ENCODE measurements at places on chromosomes 16 and 17. TPM values are rescaled to one million over a fixed set of nuclear protein-coding genes. Genes with fewer than 3 reads are reported as not detected.

- H3K27me3 ChIP-seq: no peaks in the 10 kb centered on the region
- no peak overlapping the region for H3K4me3 ChIP-seq
- no peaks in the 10 kb centered on the region for H3K4me1 ChIP-seq
- no peak overlapping the region for H3K27ac ChIP-seq
Measured at GRCh38 chr16:69804297-69804696, 42.2 kb downstream of the WWP2 start.

DNA sequence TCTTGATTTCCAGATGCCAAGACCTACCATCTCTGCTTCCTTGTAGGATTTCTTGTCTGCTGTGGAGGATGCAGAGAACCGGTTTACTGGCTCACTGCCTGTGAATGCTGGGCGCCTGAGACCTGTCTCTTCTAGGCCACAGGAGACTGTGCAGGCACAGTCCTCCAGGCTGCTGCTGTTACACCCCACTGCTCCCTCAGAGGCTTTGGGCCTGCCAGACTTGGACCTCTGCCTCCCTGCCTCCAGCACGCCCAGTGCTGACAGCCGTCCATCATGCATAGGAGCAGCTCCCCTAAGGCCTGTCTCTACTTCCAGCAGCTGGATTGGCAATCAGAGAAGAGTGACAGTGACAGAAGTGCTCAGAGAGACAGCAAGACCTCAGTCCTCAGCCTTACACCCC, 6.1 kb downstream of the HROB start:
- DNase-seq: no peak
- no peaks in the 10 kb centered on the region for H3K27me3 ChIP-seq
- no peak overlapping the region for H3K4me3 ChIP-seq
- H3K36me3 ChIP-seq: no peaks in the 10 kb centered on the region
- no peaks in the 10 kb centered on the region for H3K4me1 ChIP-seq

DNA sequence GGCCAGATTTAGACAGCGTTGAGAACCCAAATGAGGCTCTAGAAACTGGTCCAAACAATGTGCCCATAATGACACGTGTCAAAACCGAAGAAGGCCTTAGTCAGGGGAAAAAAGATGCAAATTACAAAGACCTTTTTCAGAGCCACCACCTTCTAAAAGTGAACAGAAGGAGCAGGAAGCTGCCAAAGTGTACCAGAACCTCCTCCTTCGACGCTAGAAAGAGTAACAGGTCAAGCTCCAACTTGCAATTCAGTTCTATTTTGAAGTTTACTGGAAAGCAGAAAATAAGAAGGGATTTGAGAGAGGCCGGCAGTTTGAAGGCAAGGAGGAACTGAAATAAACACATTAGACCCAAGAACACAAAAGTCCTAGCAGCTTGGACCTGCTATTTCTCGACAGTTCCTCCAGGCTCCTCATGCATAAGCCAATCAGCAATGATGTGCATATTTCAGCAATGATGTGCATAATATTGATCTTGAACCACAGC, 61.8 kb downstream of the XYLT1 start:
- no peak overlapping the region for H3K4me3 ChIP-seq
- no peak overlapping the region for H3K27ac ChIP-seq
- no peak for DNase-seq
- H3K27me3 ChIP-seq: no peaks in the 10 kb centered on the region
- no peaks in the 10 kb centered on the region for H3K36me3 ChIP-seq

- H3K27me3 ChIP-seq: 0 out of 2 replicates have a peak, but pooled peaks cover 1% of the 10 kb centered on the region
- H3K36me3 ChIP-seq: no peaks in the 10 kb centered on the region
- no peak for DNase-seq
- H3K27ac ChIP-seq: no peak overlapping the region
- no peak overlapping the region for H3K4me3 ChIP-seq
Measured at GRCh38 chr16:87235810-87236515, 81.2 kb downstream of the C16orf95 start.

DNA sequence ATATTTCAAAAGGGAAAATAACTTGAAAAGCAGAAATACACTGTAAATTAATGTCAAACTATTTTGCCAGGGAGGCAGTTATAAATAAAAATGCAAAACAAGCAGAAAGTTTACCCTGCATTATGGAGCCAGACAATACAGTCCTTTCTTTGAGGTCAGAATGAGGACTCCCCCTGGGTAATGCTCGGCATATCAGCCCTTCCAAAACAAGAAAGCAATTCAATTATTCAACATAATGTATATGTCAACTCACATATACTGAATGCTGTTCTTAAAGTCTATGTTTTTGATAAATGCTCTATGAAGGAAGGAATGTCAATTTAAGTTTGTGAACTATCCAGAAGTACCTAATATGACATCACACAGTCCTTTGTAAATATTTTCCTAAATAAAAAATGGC, 72.4 kb downstream of the TTC19 start:
- H3K4me1 ChIP-seq: 0 out of 2 replicates have a peak, but pooled peaks cover 6% of the 10 kb centered on the region
- H3K36me3 ChIP-seq: peaks cover 70% of the 10 kb centered on the region
- no peaks in the 10 kb centered on the region for H3K27me3 ChIP-seq
- no peak for DNase-seq

DNA sequence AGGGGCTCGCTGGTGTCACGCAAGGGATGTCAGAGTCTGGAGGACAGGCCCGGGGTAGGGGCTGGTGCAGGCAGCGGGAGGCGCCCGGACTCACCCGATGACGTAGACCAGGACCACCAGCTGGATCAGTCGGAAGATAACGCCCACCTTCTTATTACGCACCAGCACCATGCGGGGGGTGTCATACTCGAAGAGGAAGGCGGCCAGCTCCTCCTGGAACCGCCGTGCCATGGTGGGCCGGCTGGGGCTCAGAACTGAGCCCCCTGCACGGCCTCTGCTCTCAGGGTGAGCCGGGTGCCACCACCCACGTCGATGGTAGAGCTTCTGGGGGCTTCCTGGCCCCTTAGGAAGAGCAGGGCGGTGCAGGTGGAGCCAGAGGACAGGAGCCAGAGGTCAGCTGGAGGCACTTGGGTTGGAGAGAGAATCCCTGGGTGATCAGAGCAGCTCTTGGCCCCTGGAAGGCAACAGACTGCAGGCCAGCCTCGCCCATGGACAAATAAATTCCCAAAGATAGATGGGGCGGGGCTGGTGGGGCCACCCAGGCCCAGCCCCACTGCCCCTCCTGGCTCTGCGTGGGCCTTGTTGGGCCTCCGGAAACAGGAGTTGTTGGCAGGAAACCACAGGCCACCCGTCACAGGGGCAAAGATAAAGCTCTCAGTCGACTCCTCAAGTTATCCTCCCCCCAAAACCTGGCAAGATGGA, at the start of gene P2RX1:
TSS of gene P2RX1 (minus strand) at position 471 of the 702 bp plus-strand sequence. CDS start at position 231, 240 bp downstream.
- H3K36me3 ChIP-seq: no peaks in the 10 kb centered on the region
- no peaks in the 10 kb centered on the region for H3K4me1 ChIP-seq
- no peaks in the 10 kb centered on the region for H3K27me3 ChIP-seq
- H3K27ac ChIP-seq: no peak within 1 kb of the TSS

- peaks cover 18% of the 10 kb centered on the region for H3K4me1 ChIP-seq
- no peak for DNase-seq
- no peaks in the 10 kb centered on the region for H3K36me3 ChIP-seq
- no peaks in the 10 kb centered on the region for H3K27me3 ChIP-seq
- no peak overlapping the region for H3K27ac ChIP-seq
Measured at GRCh38 chr17:75344666-75345065, 55.4 kb upstream of the SLC25A19 start.

- no peak overlapping the region for H3K4me3 ChIP-seq
- no peaks in the 10 kb centered on the region for H3K27me3 ChIP-seq
- H3K4me1 ChIP-seq: no peaks in the 10 kb centered on the region
- H3K27ac ChIP-seq: no peak overlapping the region
- no peaks in the 10 kb centered on the region for H3K36me3 ChIP-seq
- no peak for DNase-seq
Measured at GRCh38 chr16:59975953-59976352, 1241.8 kb upstream of the GOT2 start.

DNA sequence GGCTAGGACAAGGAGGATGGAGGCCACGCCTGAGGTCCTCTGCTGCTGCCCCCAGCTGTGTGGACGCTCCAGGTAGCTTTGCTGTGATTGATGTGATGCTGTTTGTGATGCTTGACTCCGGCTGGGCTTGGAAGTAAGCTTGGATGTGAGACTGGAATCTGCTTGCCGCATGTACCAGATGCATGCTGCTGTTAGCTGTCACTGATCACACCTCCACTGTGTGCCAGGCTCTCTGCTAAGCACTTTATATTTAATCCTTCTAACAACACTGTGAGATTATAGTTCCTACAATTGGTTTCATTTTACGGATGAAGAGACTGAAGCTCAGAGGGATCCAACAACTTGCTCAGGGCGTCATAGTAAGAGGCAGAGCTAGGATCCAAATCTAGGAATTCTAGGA, 23.5 kb downstream of the SNX29 start:
- H3K36me3 ChIP-seq: peaks cover 4% of the 10 kb centered on the region
- no peak overlapping the region for H3K27ac ChIP-seq
- H3K4me1 ChIP-seq: no peaks in the 10 kb centered on the region
- no peaks in the 10 kb centered on the region for H3K27me3 ChIP-seq

- peaks cover 42% of the 10 kb centered on the region for H3K27me3 ChIP-seq
- H3K4me3 ChIP-seq: no peak within 1 kb of the TSS
- no peaks in the 10 kb centered on the region for H3K4me1 ChIP-seq
- H3K27ac ChIP-seq: no peak within 1 kb of the TSS
- H3K36me3 ChIP-seq: no peaks in the 10 kb centered on the region
Measured at GRCh38 chr16:52547004-52547833, at the start of gene TOX3. Gene TOX3 (minus strand): TSS chr16:52547143. CDS start chr16:52546723, 420 bp downstream.

DNA sequence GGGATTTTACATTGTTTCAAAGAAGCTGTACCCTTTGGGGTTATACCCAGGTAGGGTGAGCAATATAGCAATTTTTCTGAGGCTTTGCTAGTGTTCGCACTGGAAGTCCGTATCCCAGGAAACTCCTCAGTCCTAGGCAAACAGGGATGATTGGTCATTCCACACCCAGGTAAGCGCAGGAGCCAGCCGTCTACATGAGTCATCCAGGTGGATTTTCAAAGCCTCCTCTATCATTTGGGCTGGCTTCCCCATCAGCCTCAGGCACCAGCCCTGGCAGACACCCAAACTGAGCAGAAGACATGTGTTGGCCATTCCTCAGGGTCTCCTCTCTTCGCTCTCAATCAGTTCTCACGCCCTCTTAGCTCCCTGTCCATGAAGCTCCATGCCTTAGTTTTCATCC, 135.6 kb downstream of the AIPL1 start:
- H3K27ac ChIP-seq: no peak overlapping the region
- no peak for DNase-seq
- no peak overlapping the region for H3K4me3 ChIP-seq
- no peaks in the 10 kb centered on the region for H3K4me1 ChIP-seq
- no peaks in the 10 kb centered on the region for H3K27me3 ChIP-seq
- H3K36me3 ChIP-seq: no peaks in the 10 kb centered on the region

Gene HLF
- polyA plus RNA-seq: 0.09 TPM

Gene KIFC3
- polyA plus RNA-seq: 27.0 TPM

Gene CDH13
- 53.6 TPM for polyA plus RNA-seq

Gene RTN4RL1
- polyA plus RNA-seq: not detected

Data from GM23248 (cell line).